ENCODE measurements at places on chromosomes 2 and 18.

- DNase-seq: no peak
Measured at GRCh38 chr2:84065857-84066256, 393.2 kb downstream of the SUCLG1 start.

GRCh38 chr2:25551316-25551715 is 122.1 kb downstream of the DTNB start:
- no peak for DNase-seq

DNA sequence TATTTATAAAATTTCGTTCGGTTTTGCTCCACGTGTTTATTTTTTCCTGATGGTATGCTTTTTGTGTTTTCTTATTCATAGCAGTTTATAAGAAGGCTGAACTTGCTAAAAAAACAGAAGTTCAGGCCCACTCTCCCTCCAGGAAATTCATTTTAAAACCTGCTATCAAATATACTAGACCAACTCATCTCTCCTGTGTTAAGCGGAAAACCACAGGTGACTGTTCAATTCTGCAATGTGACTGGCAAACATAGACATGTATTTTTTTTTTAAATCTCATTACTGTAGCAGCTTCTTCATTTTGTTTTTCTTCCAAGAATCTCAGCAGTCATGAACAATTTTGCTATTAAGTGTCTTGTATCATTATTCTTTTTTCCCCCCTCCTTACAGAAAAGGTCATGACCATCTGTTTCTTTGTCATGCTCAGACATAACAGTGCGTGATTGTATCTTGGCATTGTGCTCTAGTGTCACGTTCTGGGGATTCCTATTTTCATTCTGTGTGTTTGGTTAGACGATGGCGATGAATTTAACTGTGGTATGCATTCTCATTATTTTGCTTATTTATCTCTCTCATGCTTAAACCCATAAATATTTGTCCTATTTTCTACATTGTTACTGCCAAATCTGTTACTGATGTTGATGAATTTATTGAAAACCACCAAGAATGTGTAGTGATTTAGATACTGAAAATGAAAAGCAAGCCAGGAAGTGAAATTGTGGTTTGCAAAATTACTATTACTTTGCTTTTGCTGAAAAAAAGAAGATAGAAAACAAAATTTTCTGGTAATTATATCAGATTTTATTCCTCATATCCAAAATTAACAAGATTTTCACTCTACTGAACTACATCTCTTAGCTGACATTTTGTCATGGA is 74.6 kb upstream of the UNC80 start:
- DNase-seq: no peak

GRCh38 chr2:234496055-234496834 is 636 bp downstream of the ARL4C start:
- DNase-seq: no peak

DNA sequence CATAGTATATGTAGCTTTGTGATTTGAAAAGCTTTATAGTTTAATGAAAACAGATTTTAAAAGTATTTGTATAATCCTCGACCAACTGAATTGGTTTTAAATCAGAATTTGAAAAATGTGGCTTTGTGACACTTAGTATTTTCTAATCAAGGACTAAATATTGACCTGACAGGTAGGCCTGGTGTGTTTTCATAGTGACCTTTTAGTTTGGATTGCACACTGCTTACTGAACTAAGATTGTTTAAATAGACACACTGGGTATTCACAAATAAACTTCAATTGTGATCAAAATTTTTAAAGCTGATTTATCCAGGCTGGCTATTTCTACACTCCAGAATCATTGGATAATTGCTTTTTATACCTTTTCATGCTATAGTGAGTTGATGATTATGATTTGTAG is 31.8 kb upstream of the FAM237A start:
- DNase-seq: no peak

- no peak for DNase-seq
Measured at GRCh38 chr2:33812707-33813106, 213.6 kb upstream of the FAM98A start.

DNA sequence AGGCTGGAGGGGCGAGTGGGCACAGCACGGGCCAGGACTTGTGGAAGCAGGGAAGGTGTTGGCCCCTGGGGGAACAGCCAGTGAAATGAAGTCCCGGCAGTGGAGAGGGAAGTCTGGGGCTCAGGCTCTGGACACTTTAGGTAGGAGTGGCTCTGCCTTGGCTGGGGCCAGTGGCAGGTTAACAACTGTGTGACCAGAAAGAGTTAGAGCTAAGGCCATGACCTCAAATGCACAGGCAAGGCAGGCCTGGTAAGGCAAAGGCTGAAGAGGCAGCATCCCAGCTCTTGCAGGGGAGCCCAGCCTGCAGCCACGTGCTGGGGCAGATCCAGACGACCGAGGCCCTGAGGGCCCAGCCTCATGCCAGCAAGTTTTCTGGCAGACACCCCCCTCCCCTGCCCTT is 21.5 kb downstream of the PCARE start:
- no peak for DNase-seq

GRCh38 chr2:181552808-181553207 is 95.6 kb downstream of the ITGA4 start:
- DNase-seq: no peak

DNA sequence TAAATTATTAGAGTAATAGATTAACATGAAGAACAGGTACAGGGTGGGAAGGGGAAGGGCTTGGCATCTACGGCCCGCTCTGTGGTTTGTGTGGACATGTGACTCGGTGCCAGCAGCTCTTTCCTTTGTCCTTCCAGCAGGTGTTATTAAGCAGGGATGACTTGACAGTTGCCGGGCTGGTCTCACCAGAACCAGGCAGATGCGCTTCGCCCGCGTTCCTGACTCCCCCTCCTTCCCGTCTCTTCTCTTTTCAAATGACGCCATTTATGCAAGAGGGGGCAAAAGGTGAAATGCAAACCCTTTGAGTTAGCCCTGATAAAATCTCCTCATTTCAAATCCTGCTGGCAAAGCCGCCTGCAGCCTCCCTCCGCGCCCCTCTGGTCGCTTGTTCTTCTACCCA is 38.9 kb upstream of the MGAT4A start:
- no peak for DNase-seq

DNA sequence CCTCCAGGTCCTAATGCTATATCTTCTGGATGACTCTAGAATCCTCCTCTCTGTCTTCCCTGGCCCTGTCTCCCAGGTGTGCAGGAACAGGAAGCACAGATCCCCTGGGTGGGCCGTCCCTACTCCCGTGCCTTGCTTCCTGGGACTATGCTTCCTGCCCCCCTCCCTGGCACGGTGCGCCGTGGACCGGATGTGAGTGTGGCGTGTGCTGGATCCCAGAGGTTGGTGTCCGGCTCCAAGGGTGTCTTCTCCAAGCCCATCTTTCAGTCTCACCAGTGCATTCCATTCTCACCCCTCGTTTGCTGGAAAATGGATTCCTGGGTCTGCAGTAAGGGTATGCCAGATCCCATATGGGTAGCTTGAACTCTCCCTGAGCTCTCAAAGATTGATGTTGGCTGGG is 144.4 kb upstream of the TWIST2 start:
- no peak for DNase-seq

GRCh38 chr2:47801118-47801517 is 18.2 kb downstream of the MSH6 start:
- no peak for DNase-seq

- DNase-seq: no peak
Measured at GRCh38 chr2:85600235-85600575, 2.3 kb downstream of the TMEM150A start.

- peak; percentile 38 for DNase-seq
Measured at GRCh38 chr18:8895987-8896619, 190.7 kb downstream of the MTCL1 start.

- DNase-seq: no peak
Measured at GRCh38 chr2:51335087-51336058, 303.4 kb upstream of the NRXN1 start.

DNA sequence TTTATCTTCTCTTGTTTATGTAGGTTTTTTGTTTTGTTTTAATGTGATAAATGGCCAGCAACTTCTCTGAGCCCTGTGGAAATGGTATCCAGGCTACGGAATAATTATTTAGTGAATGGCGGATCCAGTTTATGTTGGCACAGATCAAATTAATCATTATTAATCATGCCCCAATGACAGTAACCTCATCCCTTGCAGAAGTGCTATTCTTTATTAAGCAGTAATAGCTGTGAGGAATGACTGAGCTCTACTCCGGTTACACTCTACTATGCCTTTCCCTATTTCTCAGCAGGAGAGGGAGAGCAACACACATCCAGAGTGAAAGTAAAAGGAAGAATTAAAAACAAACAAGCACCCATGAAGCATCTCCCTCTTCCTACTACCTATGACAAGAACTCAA is 84.8 kb downstream of the SETBP1 start:
- no peak for DNase-seq

- no peak for DNase-seq
Measured at GRCh38 chr2:121173806-121174205, 111.2 kb downstream of the TFCP2L1 start.

DNA sequence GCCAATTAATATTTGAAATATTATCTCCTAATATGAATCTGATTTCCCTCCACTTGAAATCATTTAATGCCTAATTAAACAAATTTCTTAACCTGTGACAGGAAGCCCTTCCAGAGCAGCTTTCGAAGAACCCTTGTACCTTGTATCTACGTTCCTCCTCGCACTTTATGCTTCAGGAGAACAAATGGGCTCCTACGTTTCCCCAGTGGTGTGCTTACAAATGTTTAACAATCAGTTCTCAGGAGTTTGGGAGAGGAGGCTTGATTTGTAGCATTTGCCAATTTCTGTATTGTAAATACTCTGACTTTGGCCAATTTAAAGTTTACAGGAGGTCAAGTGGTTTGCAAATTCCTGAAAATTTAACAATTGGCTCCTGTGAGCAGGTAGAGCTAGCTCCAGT is 327.8 kb downstream of the THSD7B start:
- no peak for DNase-seq

GRCh38 chr2:242011516-242011915 is 142.0 kb downstream of the RTP5 start:
- no peak for DNase-seq

GRCh38 chr18:11308499-11308898 is 159.1 kb upstream of the PIEZO2 start:
- no peak for DNase-seq

DNA sequence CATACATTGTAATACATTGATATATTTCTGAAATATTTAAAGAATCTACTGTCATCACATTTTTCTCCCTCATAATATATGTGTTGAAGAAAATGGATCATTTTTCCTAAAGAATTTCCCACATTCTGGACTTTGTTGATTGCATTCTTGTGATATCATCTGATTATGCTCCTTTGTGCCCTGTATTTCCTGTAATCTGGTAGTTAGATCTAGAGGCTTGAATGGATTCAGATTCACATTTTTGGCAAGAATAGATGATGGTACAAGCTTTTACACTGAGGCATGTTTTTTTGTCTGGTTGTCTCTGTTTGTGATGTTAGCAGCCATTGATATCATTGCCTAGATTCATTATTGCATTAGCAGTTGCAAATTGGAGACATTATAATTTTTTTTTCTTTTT is 13.4 kb downstream of the UBXN2A start:
- no peak for DNase-seq

GRCh38 chr2:161975062-161975812 is 98.8 kb downstream of the DPP4 start:
- DNase-seq: no peak

DNA sequence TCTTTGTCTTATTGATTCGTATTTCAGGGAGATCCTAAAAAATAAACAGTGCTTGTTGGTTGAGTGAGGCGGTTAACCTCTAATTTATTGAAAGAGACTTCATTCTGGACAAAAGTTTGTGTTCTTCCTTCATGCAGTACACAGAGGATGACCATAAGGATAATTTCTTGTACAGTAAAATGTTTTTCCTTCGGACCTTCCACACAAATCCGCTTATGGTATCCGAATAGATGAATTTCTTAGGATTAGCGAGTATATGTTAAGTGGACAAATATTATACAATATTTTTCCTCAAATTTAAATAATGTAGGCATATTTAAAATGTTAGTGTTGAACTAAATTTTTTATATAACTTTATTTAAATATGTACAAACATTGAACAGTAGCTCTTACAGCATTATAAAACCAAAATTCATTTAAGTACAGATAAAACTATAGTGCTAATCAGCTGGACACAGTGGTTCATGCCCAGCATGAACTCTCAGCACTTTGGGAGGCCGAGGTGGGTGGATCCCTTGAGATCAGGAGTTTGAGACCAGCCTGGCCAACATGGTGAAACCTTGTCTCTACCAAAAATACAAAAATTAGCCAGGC is 84.4 kb downstream of the LPIN1 start:
- no peak for DNase-seq

DNA sequence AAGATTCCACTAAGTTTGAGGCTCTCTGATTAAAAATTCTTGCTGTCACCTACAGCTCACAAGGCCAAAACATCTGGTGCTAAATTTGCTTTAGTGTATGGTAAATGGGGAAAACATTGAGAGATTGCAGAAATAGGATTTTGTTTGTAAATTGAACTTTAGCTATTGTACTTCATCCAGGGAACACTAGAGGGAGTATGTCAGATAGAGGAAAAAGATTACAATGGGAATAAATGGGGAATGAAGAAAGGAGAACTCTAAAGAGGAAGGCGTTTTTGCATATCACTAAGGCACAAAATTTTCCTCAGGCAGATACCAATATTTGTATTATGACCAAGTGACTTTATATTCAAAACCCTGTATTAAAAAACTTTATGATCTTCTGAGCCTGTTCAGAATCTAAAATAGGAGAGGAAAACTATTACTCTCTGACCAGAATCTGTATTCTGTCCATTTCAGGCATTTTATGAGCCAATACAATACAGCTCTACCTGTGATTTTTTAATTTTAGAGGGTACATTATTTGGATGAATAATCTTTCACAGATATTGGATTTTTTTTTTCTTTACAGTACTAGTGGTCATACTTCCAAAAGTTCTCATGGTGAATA is 52.3 kb upstream of the ITGB6 start:
- no peak for DNase-seq

DNA sequence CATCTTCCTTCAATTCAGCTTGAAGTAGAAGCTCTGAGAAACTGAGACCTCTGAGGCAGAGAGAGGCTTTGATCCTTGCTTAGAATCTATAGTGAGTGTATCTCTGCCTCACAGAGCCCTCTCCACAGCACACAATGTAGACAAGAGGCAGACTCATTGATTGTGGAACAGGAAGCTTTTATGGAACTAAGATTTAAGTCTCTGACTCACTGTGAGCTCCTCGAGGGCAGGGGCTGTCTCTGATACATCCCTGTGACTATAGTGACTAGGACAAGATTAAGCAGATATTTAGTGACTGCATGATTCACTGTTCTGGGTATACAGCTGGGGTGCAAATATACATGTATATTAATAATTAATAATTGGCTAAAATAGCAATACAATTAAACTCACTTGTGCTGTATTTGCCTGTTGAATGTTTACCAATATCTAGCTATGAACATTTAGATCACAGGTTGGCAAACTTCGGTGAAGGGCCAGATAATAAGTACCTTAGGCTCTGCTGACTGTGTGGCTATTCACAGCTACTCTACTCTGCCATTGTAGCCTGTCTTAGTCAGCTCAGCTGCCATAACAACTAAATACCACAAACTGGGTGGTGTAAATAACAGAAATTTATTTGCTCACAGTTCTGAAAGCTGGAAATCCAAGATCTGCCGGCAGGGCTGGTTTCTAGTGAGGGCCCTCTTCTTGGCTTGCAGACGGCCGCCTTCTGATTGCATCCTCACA is 54.4 kb downstream of the ARHGEF4 start:
- no peak for DNase-seq

GRCh38 chr18:37006742-37007141 is 177.8 kb downstream of the KIAA1328 start:
- DNase-seq: no peak

Measured in HS-5 (cell line).